ENCODE measurements at places on chromosomes 13 and 19.

- DNase-seq = no peak
These were observed 20.3 kb upstream of the TPTE2 start for GRCh38 chr13:19581675-19582074.

DNA sequence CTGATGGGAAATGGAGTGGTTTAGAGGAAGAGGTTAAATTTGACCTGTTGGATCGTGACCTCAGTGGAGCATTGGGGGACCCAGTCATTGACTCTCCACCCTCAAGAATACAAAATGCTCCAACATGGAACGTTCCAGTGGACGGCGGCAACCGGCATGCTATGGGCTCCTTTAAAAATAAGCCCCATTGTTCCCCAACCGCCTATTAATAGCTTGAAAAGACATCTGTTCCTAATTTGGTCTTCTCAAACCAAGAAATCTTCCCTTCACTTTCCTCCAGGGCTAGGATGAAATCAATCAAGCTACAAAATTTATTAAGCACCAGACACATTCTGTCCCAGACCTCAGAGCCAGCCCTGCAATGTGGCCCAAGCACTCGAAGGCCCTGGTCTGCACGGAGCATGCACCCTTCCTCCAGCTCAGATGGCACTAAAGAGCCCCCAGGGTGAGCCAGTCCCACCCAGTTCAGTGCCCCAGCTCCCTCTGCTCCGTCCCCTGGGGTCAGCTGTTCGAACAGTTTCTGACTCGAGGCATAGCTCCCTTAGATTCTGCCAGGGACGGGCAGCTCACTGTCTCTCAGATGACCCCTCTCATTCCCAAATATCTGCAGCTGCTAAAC, 22.5 kb upstream of the VSTM2B start:
- DNase-seq = no peak

DNA sequence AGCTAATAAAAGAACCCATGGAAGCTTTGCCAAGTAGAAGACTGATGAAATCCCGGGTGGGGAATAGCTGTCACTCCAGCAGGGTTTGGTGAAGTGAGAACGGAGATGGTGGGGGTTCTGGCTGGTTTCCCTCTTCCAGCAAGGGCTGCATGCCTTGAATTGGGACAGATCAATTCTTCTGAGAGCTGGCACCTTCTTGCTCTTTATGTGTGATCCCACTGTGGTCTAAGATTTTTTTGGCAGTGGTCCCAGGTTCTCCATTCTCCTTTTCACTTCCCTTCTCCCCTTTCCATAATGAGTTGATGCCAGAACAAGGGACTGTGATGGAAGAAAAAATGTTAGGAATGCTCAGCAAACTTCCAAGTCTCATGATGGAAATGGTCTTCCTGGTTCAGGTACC, 50.0 kb downstream of the TNFSF11 start:
- DNase-seq = no peak

DNA sequence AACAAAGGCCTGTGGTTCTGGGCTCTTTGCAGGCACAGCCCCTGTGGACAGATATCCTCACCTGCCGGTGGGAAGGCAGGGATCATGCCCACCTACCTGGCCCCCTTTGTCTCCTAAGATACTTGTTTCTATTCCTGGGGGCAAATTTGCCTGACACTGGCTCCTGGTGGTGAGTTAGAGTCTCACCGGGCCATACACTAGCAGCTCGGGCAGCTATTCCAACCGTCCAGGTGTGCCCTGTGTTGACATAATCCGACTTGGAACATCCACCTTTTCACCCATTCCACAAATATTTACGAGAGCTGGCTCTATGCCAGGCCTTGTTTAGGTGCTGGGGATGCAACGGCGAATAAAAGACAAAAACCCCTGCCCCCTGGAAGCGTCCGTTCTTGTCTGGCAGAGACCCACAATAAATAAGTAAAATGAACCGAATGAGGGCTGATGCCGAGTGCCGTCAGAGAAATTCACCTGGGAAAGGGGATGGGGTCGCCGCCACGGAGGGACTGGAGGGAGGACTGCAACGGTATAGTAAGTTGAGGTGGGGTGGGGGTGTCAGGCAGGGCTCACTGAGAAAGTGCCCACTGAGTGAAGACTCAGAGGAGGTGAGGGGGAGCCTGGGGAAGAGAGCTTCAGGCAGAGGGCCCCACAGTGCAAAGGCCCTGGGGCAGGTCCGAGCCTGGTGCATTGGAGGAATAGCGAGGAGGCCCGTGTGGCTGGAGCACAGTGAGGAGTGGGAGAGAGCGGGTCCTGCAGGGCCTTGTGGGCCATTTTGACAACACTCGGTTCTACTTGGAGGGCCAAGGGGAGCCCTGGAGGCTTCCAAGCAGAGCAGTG, 43.2 kb upstream of the RANBP3 start:
- DNase-seq = no peak

DNA sequence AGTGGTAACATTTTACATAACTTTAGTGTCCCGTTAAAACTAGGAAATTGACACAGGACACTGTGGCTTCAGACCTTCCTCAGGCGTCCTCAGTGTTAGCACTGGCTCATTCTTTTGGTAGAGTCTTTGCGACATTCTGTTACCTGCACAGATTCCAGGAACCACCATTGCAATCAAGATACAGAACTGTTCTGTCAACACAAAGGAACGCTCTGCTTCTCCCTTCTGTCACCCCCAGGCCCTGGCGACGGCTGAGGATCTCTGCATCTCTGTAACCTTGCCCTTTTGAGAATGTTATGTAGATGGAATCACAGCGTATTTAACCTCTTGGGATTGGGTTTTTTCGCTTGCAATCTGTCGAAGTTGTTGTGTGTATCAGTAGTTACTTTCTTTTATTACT, 22.6 kb downstream of the KDM4B start:
- DNase-seq = no peak

Data from mesenchymal stem cell (in vitro differentiated cells and primary cell).